ENCODE measurements at places on chromosomes 11 and 22. TPM values are rescaled to one million over a fixed set of nuclear protein-coding genes. Genes with fewer than 3 reads are reported as not detected.

GRCh38 chr22:16844529-16844928 lies 19.3 kb upstream of the XKR3 start:
- no peak for DNase-seq

- DNase-seq, result no peak
Measured at GRCh38 chr11:11119917-11120316, 233.1 kb downstream of the CSNK2A3 start.

GRCh38 chr22:27690599-27690998 lies 111.0 kb downstream of the MN1 start:
- DNase-seq, result no peak

MPST gene
- 81.8 TPM for total RNA-seq

GRCh38 chr11:76714493-76714892 lies 43.9 kb upstream of the LRRC32 start:
- no peak for DNase-seq
